ENCODE measurements at places on chromosomes 2 and 18. TPM values are rescaled to one million over a fixed set of nuclear protein-coding genes. Genes with fewer than 3 reads are reported as not detected.

DNA sequence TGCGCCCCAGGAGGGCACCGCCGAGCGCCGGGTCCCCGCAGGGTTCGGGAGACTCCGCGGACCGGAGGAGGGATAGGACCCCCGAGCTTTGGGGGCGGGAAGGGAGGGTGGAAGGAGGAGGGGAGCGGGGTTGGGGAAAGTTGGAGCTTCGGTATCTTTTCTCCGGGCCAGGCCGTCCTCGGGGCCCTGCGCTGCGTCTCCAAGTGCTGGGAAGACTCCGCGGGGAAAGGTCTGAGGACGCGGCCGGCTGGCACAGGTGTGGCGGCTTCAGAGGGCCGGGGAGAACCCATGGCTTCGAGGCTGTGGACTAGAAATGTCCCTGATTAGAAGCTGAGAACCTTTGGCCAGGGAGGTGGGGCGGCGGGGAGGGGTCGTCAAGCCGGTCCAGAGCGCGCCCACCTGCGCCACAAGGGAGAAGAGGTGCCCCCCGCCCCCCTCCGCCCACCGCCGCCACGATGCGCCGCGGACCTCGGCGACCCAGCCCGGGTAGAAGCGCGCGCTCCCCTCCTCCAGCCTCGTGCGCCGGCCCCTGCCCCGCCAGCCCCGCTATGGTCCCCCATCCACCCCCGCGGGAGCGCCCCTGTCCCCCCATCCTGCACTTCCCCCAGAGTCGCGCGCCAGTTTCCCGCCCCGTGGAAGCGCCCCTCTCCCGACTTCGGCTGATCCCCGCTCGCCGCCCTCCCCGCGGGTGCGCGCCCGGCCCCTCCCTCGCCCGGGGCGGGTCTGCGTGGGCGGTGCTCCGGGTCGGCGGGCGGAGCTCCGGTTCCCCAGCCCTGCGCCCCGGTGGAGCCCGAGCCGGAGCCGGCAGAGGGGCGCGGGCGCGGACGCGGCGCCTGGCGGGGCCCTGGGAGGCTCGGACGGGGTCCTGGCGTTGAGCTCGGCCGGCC lies at the start of gene SNTG2:
Gene SNTG2 (plus strand): TSS at position 770 of the 887 bp plus-strand sequence. CDS start 148 bp downstream, outside the sequence.
- no peak for DNase-seq

The NFE2L2 gene
- 190 TPM for total RNA-seq

The C2orf68 gene
- 43.1 TPM for total RNA-seq

DNA sequence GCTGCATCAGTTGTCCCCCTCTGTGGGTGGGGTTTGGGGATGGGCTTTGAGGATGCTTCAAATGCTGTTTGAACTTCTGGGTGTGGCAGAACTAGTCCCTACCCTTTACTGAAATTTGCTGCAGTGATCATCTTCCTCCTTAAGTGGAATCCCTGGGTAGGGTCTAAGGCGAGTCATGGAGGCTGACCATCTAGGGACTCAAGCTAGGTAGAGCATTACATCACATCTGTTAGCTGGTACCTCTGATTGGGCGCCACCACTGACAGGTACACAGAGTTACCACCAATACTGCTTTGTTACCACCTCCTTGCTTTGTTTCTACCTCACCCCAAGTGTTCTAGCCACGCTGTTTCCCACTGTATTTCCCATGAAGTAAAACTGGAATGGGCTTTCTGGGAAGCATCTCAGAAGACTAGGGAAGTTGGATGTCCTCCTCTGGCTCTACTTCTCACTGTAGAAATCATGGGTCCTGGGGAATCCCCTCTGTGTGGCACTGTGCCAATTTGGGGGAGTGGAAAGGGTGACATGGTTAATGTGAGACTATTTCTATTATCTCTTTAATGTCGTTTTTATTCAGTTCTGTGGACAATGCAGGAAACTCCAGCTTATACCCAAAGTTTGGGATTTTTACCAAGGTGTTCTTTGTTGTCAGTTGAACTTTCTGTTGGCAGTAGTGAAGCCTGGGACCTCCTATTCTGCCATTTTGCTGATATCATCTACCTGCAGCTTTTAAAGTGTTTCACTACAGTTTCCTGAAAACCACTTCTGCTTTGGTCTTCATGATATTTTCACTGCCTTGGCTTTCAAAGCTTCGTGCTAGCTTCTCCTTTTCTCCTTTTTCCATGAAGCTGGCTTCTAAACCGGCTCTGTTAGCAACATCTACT lies 14.5 kb upstream of the SULT1C4 start:
- DNase-seq: no peak

- peak; percentile 53 for DNase-seq
These were observed 5.5 kb downstream of the DCTN1 start for GRCh38 chr2:74374509-74375205.

GRCh38 chr2:23525137-23525765 lies 140.3 kb downstream of the KLHL29 start:
- DNase-seq: no peak

The RBBP8 gene
- total RNA-seq: 93.0 TPM

The IL18RAP gene
- total RNA-seq: 2.6 TPM

Measured in ureter (tissue), 1 donor.